ENCODE measurements at places on chromosomes 12 and 14.

- DNase-seq = no peak
These were observed 223.4 kb upstream of the AMIGO2 start for GRCh38 chr12:47303207-47303606.

- DNase-seq = no peak
These were observed 12.0 kb upstream of the IL26 start for GRCh38 chr12:68237619-68238018.

- no peak for DNase-seq
These were observed 490.7 kb downstream of the EGLN3 start for GRCh38 chr14:33460164-33460563.

- no peak for DNase-seq
These were observed 3.6 kb upstream of the VRK1 start for GRCh38 chr14:96793547-96793946.

DNA sequence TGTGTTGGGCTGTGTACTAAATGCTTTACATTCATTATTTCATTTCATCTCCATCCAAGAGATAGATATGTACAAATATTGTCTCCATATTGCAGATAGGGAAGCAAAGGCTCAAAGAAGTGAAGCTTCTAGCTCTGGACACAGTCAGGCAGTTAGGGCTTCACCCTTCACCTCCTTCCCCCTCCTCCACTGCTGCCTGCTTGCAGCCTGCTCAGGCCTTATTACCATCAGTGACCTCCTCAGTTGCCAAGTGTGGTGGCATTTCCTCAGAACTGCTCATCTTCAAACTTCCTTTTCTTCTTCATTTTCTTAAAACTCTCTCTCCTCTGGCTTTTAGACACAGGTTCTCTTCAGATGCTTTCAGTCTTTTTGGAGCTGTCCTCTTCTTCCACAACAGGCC lies 4.7 kb upstream of the GPATCH2L start:
- DNase-seq = no peak

GRCh38 chr14:102805371-102805891 lies 28.2 kb downstream of the TRAF3 start:
- DNase-seq = no peak

- no peak for DNase-seq
These were observed 251.7 kb downstream of the EFCAB11 start for GRCh38 chr14:89702876-89703200.

DNA sequence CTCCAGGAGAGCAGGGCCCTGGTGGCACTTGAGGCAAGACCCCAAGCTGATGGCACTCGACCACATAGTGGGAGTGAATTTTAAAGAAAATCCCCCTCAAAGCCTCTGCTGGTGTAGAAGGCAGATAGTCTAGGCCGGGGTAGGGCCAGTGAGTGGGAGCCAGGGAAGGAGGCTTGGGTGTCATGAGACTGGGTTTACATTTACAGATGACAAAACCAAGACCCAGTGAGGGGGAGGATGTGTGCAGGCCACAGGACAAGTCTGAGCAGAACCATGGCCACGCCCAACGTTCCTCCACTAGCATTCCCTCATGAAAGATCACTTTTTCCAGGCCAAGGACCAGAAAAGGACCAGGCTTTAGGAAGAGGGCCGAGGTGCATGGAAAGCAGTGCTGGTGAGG lies 42.0 kb downstream of the EVL start:
- no peak for DNase-seq

DNA sequence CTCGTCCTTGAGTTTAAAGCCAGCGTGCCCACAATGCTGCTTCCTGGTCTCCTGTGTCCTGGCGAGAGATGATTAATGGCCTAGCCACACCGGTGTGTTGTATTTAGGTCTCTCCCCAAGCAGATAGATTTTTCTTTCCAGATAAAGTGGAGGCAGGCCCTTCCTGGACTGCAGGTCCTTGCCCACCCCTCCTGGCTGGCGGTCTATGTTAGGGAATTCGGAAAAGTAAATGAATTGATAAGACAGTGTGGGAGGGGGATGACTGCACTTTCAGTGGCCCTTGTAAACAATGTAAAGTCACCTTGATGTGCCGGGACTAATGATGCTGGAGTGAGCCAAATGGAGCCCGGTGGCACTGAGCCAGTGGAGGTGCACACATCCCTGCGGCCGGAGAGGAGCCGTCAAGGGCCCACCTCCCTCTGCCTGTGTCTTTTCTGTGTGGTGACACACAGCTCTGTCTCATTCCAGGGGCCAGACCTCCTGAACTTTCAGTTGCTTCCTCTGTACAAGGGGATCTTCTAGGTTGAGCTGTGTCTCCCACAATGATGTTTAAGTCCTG lies 70.6 kb upstream of the ESRRB start:
- no peak for DNase-seq

DNA sequence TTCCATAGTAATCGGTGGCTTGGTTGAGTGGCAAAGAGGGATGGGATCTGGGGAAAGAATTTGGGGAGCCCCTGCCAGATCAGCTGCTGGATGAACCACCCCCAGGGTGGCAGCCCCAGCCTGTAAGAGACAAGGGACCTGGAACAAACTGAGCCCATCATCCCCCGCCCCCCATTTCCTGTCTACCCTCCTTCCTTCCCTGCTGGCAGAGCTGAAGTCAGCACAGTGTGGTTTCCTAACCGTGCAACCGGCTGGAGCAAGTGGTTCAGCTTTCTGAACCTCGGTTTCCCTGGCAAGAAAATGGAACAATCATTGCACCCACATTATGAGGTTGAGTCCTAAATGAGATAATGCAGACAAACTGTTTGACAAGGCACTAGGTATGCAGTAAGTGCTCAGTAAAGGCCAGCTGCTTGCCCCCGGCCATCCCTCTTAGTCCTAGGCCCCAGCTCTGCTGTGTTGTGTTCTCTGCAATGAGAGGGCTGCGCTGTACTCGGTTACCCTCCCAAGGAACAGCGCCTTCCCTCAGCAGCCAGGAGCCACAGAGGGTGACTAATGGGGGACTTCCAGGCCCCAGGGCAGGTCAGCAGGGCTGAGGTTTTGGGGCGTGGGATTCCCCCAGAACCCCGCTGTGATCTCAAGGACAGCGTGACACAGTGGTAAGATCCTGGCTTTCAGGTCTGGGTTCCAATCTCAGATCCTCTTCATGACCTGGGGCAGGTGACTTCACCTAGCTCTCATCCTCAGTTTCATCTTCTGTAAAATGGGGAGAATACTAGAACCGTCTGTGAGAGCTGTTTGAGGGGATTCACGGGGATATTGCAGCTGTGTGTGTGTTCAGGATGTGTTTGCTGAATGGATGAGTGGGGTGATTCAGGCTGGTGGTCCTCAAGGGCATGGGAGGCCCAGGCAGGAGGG lies 16.5 kb downstream of the SELPLG start:
- DNase-seq = peak; percentile 76

DNA sequence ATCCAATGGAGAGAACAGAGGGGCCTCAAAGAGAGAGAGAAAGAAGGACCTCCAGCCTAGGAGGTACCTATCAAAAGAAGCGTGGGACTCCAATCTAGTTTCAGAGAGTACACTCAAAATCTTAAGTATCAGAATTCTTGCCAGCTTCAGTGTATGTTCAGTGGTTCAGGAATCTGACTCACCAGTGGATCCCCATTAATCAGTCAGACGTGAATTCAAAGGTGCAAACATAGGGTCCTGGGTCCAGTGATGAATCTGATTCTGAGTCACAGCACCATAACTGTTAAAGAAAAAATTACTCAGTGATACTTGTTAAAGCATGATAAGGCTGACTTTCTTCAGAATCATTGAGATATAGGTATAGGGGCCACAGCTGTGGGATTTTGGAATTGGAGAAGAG lies 33.2 kb downstream of the ETNK1 start:
- DNase-seq = no peak

GRCh38 chr12:103803847-103804246 lies 37.2 kb downstream of the NT5DC3 start:
- DNase-seq = no peak

DNA sequence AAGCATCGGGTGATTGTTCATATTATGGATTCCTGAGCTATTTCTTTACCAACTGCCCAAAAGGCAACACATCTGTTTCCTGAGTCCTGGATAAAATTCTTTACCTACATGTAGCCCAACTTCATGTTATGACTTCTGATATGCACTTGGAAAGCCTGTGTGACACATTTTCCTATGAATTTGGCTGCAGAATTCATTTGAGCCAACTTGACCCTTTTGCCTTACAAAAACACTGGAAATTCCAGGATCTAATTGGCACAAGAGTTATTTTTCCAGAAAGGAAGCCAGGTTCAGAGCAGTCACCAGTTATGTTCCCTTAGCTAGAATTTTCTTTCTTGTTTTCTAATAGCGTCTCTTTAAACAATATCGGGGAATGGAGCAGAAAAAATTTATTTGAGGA lies 202.5 kb upstream of the LRIG3 start:
- no peak for DNase-seq

- no peak for DNase-seq
These were observed 133.4 kb downstream of the RFLNA start for GRCh38 chr12:124428136-124428791.

DNA sequence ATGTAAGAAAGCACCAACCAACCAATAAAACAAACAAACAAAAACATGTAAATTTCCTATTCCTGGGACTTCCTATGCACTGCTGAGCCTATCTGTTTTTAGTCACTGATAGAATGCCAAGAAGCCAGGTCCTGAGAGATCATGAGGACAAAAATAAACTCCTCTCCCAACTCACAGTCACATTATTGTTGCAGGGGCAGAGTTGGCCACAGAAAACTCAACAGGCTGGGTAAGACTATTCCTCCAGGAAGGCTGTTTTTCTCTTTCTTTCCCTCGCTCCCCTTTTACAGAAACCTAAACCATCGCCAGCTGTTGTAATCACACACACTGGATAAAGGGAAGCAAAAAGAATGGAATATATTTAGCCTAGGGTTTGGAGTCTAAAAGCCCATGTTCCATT lies 55.8 kb upstream of the METAP2 start:
- DNase-seq = no peak

DNA sequence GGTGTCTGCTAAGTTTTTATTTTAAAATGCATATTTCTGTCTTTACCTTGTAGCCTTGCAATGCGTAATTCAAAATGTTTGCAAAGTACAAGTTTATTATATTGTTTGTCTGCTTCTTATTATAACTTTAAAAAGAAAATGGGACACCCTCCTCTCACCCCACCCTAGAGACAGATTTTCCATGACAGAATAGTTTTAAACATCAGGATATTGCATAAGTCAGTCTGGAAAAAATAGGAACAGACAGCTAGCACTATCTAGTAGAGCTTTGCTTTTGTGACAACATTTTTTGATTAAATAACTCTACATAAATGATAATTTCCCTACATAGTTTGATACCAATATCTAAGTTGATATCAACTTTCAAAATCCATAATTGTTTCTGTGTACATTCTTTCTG lies 71.3 kb downstream of the PDE3A start:
- DNase-seq = no peak

- DNase-seq = no peak
These were observed 703.9 kb downstream of the FSCB start for GRCh38 chr14:43803076-43803689.

DNA sequence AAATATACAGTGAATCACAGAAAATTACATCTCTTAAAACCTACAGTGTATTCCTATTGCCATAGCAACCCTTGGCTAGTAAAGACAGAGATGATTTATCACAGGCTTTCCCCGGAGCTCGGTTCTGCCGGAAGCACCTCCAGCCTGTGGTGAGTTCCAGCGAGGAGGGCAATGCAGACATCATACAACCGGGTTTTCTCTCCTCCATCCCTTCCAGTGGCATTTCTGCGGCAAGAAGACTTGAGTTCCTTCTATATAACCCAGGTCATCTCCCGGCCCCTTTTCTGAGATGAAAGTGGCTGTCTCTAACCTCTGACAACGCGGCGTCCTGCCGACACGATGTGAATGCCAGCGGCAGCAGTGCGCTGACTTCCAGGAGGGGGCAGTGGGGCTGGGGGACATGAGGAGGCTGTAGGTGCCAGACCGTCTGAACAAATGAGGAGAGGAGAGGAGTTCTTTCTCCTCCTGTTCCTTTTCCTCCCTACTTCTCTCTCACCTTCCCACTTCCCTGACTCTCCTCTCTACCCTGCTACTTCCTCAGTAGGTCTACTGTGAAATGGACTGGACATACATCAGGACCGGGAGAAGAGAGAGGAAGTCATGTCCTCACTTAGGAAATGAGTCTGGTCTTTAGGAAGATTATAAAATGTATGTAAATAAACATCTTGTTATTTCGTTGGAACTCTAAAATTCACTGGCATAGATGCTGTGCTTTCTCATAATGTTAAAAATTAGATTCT lies 68.6 kb upstream of the MAX start:
- peak; percentile 15 for DNase-seq

DNA sequence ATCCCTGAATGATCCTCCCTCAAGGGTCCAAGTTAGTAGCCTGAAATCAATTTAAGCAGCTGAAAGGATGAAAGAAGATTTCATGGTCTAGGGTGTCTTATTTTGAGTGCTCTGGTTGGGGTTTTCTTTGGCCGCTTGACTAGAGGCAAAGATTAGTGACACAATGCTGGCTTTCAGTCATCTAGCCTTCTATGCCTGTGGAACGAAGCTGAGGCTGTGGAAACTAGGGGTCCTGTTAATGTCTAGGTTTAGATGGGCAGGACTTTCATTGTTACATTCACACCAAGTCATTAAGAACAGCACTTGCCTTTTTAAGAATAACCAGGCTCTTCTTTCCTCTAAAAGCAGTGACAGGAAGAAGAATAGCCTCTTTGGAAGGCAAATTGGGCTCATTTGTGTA lies 253.8 kb upstream of the E2F7 start:
- DNase-seq = no peak

- no peak for DNase-seq
These were observed 229.5 kb upstream of the RTL1 start for GRCh38 chr14:101133068-101133467.
